ENCODE measurements at places on chromosomes 16 and 17.

GRCh38 chr17:81684442-81684911 is 666 bp downstream of the HGS start:
- DNase-seq, result peak; percentile 71

GRCh38 chr17:56109836-56110235 is 43.4 kb upstream of the ANKFN1 start:
- DNase-seq, result peak; percentile 60

- peak; percentile 22 for DNase-seq
Observed at GRCh38 chr16:72291121-72291520, 119.2 kb upstream of the PMFBP1 start.

DNA sequence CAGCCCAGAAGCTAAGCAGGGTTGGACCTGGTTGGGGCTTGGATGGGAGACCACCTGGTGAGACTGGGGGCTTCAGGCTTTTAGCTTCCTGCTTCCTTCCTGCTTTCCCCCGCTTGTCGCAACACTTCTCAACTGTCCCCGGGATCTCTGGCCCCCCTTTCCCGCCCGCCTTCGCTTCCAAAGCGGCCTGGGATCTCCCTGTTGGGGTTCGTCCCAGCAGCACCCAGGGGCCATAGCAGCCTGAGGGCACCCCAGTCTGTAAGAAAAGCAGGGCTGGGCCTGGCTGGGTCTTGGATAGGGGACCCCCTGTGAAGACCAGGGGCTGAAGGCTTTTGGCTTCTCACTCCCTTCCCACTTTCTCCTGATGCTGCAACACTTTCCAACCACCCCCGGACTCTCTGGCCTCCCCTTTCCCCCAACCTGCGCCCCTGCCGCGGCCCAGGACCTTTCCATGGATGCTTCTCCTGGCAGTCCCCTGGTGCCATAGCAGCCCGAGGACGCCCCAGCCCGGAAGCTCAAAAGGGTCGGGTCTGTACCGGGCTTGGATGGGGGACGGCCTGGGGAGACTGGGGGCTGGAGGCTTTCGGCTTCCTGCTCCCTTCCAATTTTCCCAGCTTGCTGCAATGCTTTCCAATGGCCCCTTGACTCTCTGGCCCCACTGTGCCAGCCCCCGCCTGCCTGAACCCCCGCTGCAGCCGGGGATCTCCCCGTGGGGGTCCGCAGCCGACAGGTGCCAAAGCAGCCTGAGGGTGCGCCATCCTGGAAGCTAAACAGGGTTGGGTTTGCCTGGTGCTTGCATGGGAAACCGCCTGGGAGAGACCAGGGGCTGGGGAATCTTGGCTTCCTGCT is 2276.2 kb downstream of the TP53TG3F start:
- no peak for DNase-seq

DNA sequence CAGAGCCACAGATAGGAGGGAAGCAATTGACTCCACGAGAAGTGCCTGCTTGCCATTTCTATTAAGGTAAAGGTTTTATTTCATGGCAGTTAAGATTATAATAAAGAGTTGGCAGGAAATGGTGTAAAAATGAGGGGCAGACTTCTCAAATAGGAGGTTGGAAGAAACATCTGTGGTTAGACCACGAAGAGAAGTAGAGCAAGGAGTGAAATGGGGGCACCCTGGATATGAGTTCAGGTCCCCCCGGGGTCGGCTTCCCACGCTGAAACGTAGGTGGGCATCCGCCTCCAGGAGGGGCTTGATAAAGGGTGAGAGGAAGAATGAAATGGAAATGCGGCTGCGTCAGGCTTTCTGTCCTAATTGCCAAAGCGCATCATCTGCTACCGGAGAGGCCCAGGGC is 209.1 kb downstream of the MAF start:
- DNase-seq, result no peak

GRCh38 chr16:11682655-11683096 is 14.4 kb downstream of the SNN start:
- DNase-seq, result peak; percentile 58

GRCh38 chr16:66843191-66843590 is 1.0 kb upstream of the CA7 start:
- no peak for DNase-seq

DNA sequence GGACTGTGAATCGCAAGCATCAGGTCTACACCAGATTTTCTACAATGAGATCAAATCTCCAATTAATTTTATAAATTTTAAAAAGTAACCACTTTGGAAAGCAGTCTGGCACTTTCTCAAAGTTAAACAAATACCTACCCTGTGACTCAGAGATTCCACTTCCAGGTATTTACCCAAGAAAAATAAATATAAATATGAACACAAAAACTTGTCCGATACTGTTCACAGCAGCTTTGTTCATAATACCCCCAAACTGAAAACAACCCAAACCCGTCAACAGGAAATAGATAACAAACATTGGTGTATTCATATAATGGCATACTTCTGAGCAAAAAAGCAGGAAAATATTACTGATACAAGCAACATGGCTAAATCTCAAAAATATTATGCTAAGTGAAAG is 12.1 kb downstream of the ZDHHC7 start:
- peak; percentile 55 for DNase-seq

DNA sequence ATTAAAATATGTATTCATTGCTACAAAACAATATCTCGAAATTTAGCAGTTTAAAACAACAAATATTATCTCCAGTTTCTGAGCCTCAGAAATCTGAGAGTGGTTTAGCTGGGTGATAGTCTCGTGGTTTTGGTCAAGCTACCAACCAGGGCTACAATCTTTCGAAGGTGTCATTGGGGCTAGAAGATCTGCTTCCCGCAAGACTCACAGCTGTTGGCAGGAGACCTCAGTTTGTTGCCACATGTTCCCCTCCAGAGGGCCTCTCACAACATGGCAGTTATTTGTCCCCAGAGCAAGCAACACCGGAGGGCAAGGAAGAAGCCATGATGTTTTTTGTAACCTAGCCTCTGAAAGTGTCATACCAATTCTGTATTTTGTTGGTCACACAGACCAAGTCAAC is 12.0 kb upstream of the BCAS3 start:
- no peak for DNase-seq

- no peak for DNase-seq
Observed at GRCh38 chr17:60149691-60150582, at the start of gene CA4. Gene CA4, plus strand, starts transcription at chr17:60149973. Its CDS starts 62 bp downstream, at chr17:60150035.

DNA sequence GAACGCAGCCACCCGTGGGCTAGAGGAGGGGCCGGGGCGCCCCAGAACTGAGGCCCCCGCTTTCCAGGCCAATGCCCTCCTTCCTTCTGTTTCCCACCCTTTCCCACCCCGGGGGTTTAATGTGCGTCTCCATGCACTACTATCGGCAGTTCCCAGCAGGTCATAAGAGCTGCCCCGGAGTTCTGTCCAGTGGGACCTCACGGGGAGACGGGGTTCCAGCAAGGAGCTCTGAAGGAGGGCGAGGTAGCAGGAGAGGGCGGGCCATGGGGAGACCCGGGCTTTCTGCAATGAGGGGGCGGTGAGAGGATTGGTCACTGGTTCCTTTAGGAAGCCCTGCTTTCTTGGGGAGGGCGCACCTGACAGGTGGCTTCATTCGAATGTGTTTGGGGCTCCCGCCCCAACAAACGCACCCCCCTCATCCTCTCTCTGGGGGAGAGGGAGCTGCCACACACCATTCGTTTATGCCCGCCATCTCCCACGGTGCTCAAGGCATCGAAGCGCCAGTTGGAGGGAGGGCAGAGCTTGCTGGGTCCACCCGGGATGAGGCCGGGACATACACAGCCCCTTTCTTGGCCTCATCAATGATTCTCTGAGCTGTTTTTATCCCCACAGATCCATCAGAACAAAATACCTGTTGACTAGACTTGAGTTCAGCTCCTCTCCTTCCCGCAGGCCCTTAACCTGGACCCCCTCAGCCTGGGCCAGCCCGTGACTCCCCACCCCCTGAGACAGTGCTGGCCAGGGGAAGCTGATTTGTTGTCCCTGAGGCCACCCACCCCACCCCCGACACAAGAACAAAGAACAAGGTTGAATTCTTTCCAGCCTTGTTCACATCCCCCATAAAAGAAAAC is 44.1 kb downstream of the SLC7A5 start:
- DNase-seq, result no peak

- DNase-seq, result peak; percentile 77
Observed at GRCh38 chr16:75267631-75268264, 16.3 kb upstream of the BCAR1 start.

- no peak for DNase-seq
Observed at GRCh38 chr17:79081571-79082276, 7.1 kb downstream of the ENGASE start.

- no peak for DNase-seq
Observed at GRCh38 chr17:10072556-10073425, 125.6 kb downstream of the GAS7 start.

GRCh38 chr17:45900723-45901415 is 6.5 kb downstream of the MAPT start:
- no peak for DNase-seq

- no peak for DNase-seq
Observed at GRCh38 chr16:50712956-50713355, 19.6 kb downstream of the NOD2 start.

- no peak for DNase-seq
Observed at GRCh38 chr17:7922269-7922844, 6.3 kb upstream of the RNF227 start.
